ENCODE measurements at places on chromosomes 1 and 21. TPM values are rescaled to one million over a fixed set of nuclear protein-coding genes. Genes with fewer than 3 reads are reported as not detected.
A peak's percentile ranks its signal among the peaks of the same experiment; 100 is the strongest.

Gene CBR3
- total RNA-seq = 5.2 TPM

- H3K36me3 ChIP-seq = no peaks in the 10 kb centered on the region
- H3K4me3 ChIP-seq = no peak overlapping the region
- H3K4me1 ChIP-seq = peaks cover 39% of the 10 kb centered on the region
- peak overlapping the region; percentile 48 for H3K27ac ChIP-seq
- H3K27me3 ChIP-seq = no peaks in the 10 kb centered on the region
Measured at GRCh38 chr1:172180501-172181285, 239.8 kb upstream of the C1orf105 start.

- no peak for DNase-seq
- no peak overlapping the region for H3K4me3 ChIP-seq
- peak overlapping the region; percentile 42 for H3K27ac ChIP-seq
- H3K27me3 ChIP-seq = no peaks in the 10 kb centered on the region
- H3K4me1 ChIP-seq = peaks cover 66% of the 10 kb centered on the region
Measured at GRCh38 chr1:230123280-230124185, 56.5 kb downstream of the GALNT2 start.

- no peaks in the 10 kb centered on the region for H3K36me3 ChIP-seq
- no peak overlapping the region for H3K27ac ChIP-seq
- H3K27me3 ChIP-seq = no peaks in the 10 kb centered on the region
- no peak for DNase-seq
- no peak overlapping the region for H3K4me3 ChIP-seq
Measured at GRCh38 chr1:202592146-202592545, 118.1 kb downstream of the SYT2 start.

GRCh38 chr1:63103682-63104081, 218.7 kb upstream of the FOXD3 start:
- peaks cover 4% of the 10 kb centered on the region for H3K27me3 ChIP-seq
- no peaks in the 10 kb centered on the region for H3K36me3 ChIP-seq
- no peak overlapping the region for H3K4me3 ChIP-seq
- no peak overlapping the region for H3K27ac ChIP-seq
- H3K4me1 ChIP-seq = peaks cover 50% of the 10 kb centered on the region
- no peak for DNase-seq

Gene TMCC2
- total RNA-seq = 9.5 TPM

Gene CASQ2
- total RNA-seq = 0.09 TPM

GRCh38 chr1:91148641-91149069, 126.8 kb upstream of the ZNF644 start:
- peaks cover 13% of the 10 kb centered on the region for H3K4me1 ChIP-seq
- DNase-seq = no peak
- H3K27me3 ChIP-seq = no peaks in the 10 kb centered on the region
- H3K27ac ChIP-seq = no peak overlapping the region
- H3K4me3 ChIP-seq = no peak overlapping the region

GRCh38 chr1:172533513-172534151, 682 bp downstream of the SUCO start:
- no peak for DNase-seq
- H3K27me3 ChIP-seq = peaks cover 23% of the 10 kb centered on the region
- peaks cover 48% of the 10 kb centered on the region for H3K4me1 ChIP-seq
- H3K4me3 ChIP-seq = peak overlapping the region; percentile 100
